Activated CD8-positive, alpha-beta memory T cell treated with anti-CD3 and anti-CD28 coated beads, Interleukin-2, amount 10 ng/mL, durations not matched to agents 7 days and 5 days (primary cell): ENCODE measurements at places on chromosomes 6 and 20. TPM values are rescaled to one million over a fixed set of nuclear protein-coding genes. Genes with fewer than 3 reads are reported as not detected.

GRCh38 chr20:63158352-63158751 lies 57.6 kb downstream of the YTHDF1 start:
- no peak overlapping the region for H3K27ac ChIP-seq
- H3K4me3 ChIP-seq: no peak overlapping the region
- no peaks in the 10 kb centered on the region for H3K36me3 ChIP-seq
- H3K4me1 ChIP-seq: no peaks in the 10 kb centered on the region
- H3K27me3 ChIP-seq: peaks cover 6% of the 10 kb centered on the region

GRCh38 chr20:45998337-45998736 lies 10.4 kb upstream of the MMP9 start:
- H3K27ac ChIP-seq: no peak overlapping the region
- H3K27me3 ChIP-seq: peaks cover 19% of the 10 kb centered on the region
- no peak overlapping the region for H3K4me3 ChIP-seq
- DNase-seq: no peak

MLIP gene
- total RNA-seq: not detected

PTK6 gene
- total RNA-seq: 0.53 TPM

- DNase-seq: no peak
- H3K4me1 ChIP-seq: no peaks in the 10 kb centered on the region
- no peaks in the 10 kb centered on the region for H3K27me3 ChIP-seq
Measured at GRCh38 chr6:139841794-139842215, 467.4 kb upstream of the CITED2 start.

DNA sequence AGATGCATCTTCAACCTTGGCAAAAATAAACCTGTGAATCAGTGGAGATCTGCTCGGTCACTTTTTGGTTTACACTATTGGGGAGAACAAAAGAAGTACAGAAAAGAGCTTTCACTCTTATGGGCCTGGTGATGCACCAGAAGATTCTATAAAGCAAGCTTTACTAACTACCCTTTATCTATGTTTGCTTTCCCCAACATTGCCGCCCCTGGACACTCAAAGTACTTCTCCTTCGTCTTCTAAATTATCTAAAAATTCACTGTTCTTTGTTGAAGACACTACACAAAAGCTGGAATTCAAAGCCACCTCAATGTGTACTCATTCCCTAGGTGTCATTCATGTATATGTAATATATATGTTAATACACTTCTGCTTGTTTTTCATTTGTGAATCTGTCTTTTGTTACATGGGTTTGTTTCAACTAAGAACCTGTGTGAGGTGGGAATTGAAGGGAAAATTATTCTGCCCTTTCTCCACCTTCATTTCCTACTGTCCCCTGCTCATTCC lies 97.9 kb upstream of the BTN3A2 start:
- H3K4me3 ChIP-seq: no peak overlapping the region
- H3K4me1 ChIP-seq: peaks cover 26% of the 10 kb centered on the region

DNA sequence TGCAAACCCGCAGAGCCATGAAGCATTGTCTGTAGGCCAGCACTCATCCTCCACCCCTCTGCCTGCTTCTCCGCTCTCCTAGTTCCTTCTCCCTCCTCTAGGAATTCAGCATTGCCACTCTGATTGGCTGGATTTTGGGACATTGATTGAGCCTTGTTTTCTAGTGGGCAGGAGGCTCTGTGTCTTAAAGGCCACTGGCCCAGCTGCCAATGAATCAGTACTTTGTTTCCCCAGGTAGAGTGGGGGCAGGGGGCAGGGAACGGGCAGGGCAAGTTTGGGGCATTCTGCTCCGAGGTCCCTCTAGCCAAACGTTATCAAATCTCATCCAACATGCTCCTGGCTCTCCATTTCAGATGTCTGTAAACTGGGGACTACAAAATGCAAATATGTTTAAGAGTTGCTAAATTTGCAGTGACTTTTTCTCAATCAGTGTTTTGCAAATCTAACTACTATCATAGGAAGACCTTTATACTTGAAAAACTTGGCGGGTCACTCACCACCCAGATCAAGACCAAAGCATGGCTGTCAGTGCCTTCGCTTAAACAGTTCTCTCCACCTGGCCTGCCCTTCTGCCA lies 10.4 kb upstream of the BPI start:
- no peak overlapping the region for H3K4me3 ChIP-seq
- H3K27ac ChIP-seq: no peak overlapping the region
- DNase-seq: no peak
- peaks cover 14% of the 10 kb centered on the region for H3K27me3 ChIP-seq
- no peaks in the 10 kb centered on the region for H3K36me3 ChIP-seq

- no peak overlapping the region for H3K27ac ChIP-seq
- H3K4me1 ChIP-seq: peaks cover 4% of the 10 kb centered on the region
- DNase-seq: no peak
- peaks cover 2% of the 10 kb centered on the region for H3K36me3 ChIP-seq
- no peak overlapping the region for H3K4me3 ChIP-seq
Measured at GRCh38 chr20:63280929-63281545, 8.4 kb downstream of the ARFGAP1 start.

- H3K4me1 ChIP-seq: peaks cover 77% of the 10 kb centered on the region
- peaks cover 77% of the 10 kb centered on the region for H3K36me3 ChIP-seq
- peak; percentile 98 for DNase-seq
- peak within 1 kb of the TSS; percentile 95 for H3K27ac ChIP-seq
- H3K27me3 ChIP-seq: no peaks in the 10 kb centered on the region
- H3K4me3 ChIP-seq: peak within 1 kb of the TSS; percentile 94
Measured at GRCh38 chr6:32838114-32838958, at the start of gene TAP2. Gene TAP2 (minus strand): TSS chr6:32838739. CDS start chr6:32838233, 506 bp downstream.

LY6G6D gene
- total RNA-seq: not detected

GRCh38 chr20:44583157-44583556 lies 778 bp downstream of the PKIG start:
- no peak overlapping the region for H3K4me3 ChIP-seq
- H3K36me3 ChIP-seq: no peaks in the 10 kb centered on the region
- DNase-seq: no peak
- peaks cover 7% of the 10 kb centered on the region for H3K27me3 ChIP-seq
- no peak overlapping the region for H3K27ac ChIP-seq

DNA sequence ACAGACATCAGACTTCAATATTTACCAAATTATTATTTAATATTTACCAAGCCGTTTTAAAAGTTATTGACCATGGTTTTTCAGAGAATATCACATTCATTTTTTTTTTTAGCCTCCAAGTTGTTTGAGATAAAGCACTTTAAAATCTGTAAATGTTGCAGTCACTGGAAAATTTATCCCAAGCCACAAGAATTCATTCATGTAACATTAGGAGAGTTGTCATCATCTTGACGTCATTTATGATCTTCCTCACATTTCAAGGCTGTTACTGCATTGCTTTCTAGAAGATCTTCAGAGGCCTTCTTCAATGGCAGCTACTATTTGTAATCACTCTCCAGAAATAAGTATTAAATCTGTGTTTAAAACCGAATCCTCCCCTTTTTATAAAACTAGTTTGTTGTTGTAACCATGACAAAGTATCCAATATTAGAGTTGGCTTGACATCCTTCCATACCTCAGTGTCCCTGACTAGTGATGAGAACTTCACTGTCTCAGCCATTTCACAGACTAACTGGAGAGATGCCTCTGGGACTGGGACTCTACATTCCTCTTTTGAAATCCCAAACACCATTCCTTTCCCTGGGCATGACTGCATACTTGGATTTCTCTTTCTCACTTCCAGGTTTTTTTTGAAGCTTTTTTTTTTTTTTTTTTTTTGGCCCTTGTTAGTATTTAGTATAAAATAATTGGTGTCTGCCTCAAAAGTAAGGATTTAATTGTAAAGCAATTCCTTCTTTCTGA lies 100.1 kb downstream of the ZFAND3 start:
- peaks cover 8% of the 10 kb centered on the region for H3K4me1 ChIP-seq
- H3K27me3 ChIP-seq: no peaks in the 10 kb centered on the region
- H3K4me3 ChIP-seq: no peak overlapping the region

GRCh38 chr20:48657426-48658197 lies 170.2 kb downstream of the PREX1 start:
- H3K27me3 ChIP-seq: no peaks in the 10 kb centered on the region
- H3K4me3 ChIP-seq: no peak overlapping the region
- DNase-seq: peak; percentile 75
- peak overlapping the region; percentile 27 for H3K27ac ChIP-seq
- peaks cover 12% of the 10 kb centered on the region for H3K4me1 ChIP-seq
- H3K36me3 ChIP-seq: peaks cover 58% of the 10 kb centered on the region

CDSN gene
- not detected for total RNA-seq

DNA sequence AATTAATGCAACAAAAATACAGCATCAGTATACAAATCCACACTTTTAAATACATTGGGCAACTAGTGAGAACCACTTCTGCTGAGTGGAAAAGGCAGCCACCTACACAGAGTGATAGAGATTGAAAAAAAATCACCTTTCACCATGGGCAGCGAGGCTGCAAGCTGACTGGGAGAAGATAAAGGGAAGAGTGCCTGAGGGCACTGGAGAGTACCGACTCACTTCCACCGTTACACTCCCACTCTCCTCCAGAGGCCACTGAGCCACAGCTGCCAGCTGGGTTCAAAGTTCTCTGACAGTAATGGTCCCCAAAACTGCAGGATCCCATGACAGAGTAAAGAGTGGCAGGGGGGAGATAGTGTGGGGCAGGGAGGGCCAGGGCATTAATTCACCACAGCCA lies 24.1 kb downstream of the PXT1 start:
- DNase-seq: no peak
- H3K36me3 ChIP-seq: no peaks in the 10 kb centered on the region
- peaks cover 7% of the 10 kb centered on the region for H3K27me3 ChIP-seq
- H3K27ac ChIP-seq: no peak overlapping the region
- peaks cover 11% of the 10 kb centered on the region for H3K4me1 ChIP-seq

- H3K27ac ChIP-seq: no peak overlapping the region
- H3K27me3 ChIP-seq: no peaks in the 10 kb centered on the region
- H3K4me1 ChIP-seq: peaks cover 31% of the 10 kb centered on the region
- H3K36me3 ChIP-seq: peaks cover 2% of the 10 kb centered on the region
- no peak overlapping the region for H3K4me3 ChIP-seq
Measured at GRCh38 chr20:59125836-59126235, 37.8 kb upstream of the ZNF831 start.

DNA sequence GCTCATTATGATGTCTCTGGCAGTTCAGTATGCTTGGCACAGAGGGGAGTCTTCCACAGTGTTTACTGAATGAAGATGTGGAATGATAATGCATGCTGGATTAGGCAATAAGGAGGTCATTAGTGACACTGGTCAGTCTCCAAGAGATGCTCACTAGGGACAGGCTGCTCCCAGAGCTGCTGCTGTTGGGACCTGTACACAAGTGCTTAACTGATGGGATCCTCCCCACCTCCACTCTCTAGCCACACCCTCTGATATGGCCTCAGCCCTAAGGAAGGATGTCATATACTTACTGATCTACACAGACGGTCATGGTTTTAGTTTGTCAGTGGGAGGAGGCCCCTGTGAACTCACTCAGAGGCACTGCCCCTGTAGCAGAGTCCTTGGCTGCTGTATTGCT lies 73.4 kb downstream of the MYB start:
- no peak overlapping the region for H3K4me3 ChIP-seq
- H3K4me1 ChIP-seq: peaks cover 2% of the 10 kb centered on the region
- H3K27me3 ChIP-seq: peaks cover 2% of the 10 kb centered on the region
- no peak overlapping the region for H3K27ac ChIP-seq

- H3K36me3 ChIP-seq: no peaks in the 10 kb centered on the region
- no peak overlapping the region for H3K4me3 ChIP-seq
- no peak overlapping the region for H3K27ac ChIP-seq
- DNase-seq: no peak
- H3K27me3 ChIP-seq: no peaks in the 10 kb centered on the region
- no peaks in the 10 kb centered on the region for H3K4me1 ChIP-seq
Measured at GRCh38 chr6:163218361-163218894, 196.1 kb upstream of the QKI start.

KIAA1586 gene
- total RNA-seq: 14.1 TPM

DNA sequence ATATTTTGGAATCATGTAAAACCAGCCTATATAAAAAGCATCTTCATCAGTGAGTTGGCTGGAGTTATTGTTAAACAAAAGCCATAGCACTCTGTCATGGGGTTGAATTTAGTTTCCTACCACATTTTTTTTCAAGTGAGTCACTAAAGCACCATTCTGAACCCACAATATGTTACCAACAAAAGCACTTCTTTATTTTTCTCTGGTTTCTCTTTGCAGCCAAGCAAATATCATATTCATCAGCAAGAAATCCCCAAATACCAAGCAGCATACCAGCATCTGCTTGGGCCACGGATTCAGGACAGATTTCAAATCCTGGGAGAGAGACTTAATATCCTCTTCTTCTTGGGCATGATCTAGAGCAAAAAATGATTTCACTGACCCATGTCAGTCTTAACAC lies 441.4 kb downstream of the BCKDHB start:
- H3K36me3 ChIP-seq: no peaks in the 10 kb centered on the region
- H3K4me1 ChIP-seq: peaks cover 8% of the 10 kb centered on the region
- DNase-seq: no peak

CCN6 gene
- not detected for total RNA-seq

- no peaks in the 10 kb centered on the region for H3K27me3 ChIP-seq
- no peak overlapping the region for H3K4me3 ChIP-seq
- no peak for DNase-seq
- H3K4me1 ChIP-seq: no peaks in the 10 kb centered on the region
- H3K27ac ChIP-seq: no peak overlapping the region
- no peaks in the 10 kb centered on the region for H3K36me3 ChIP-seq
Measured at GRCh38 chr6:56079751-56080540, 167.4 kb downstream of the COL21A1 start.

- no peak for DNase-seq
- no peak overlapping the region for H3K27ac ChIP-seq
- H3K4me1 ChIP-seq: peaks cover 5% of the 10 kb centered on the region
- no peaks in the 10 kb centered on the region for H3K36me3 ChIP-seq
- peaks cover 14% of the 10 kb centered on the region for H3K27me3 ChIP-seq
- H3K4me3 ChIP-seq: no peak overlapping the region
Measured at GRCh38 chr6:40848868-40849514, 190.0 kb downstream of the UNC5CL start.

DNA sequence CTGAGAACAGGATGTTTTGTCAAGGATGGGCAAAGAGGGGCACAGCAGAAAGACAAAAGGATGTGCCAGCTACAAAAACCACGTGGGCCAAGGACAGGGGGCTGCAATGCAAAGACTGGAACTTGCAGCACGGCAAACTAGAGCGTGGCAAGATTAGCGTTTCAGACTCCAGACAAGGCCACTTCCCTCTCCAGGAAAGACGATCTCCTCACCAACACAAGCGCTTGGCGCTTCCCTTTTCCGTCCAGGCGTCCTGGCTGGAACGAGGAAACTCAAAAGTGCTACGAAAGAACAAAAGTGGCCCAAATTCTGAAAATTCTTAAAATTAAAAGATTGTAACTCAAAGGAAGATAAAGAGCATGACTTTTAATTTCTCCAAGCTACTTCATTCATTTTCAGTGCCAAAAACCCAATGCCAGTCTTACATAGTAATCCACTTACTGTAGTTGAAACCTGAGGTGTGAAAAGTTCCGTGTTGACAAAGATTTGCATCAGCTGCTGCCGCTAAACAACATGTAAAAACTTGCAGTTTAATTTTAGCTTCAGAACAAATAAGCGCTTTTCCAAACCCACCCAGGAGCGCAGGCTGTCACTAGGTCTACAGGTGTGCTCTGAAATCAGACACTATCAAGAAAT lies 207.1 kb upstream of the RREB1 start:
- H3K27me3 ChIP-seq: peaks cover 53% of the 10 kb centered on the region
- DNase-seq: no peak
- H3K4me3 ChIP-seq: no peak overlapping the region

ADGB gene
- not detected for total RNA-seq

- DNase-seq: no peak
- H3K27me3 ChIP-seq: no peaks in the 10 kb centered on the region
- H3K4me1 ChIP-seq: peaks cover 43% of the 10 kb centered on the region
- peak overlapping the region; percentile 3 for H3K27ac ChIP-seq
- H3K4me3 ChIP-seq: no peak overlapping the region
- H3K36me3 ChIP-seq: peaks cover 31% of the 10 kb centered on the region
Measured at GRCh38 chr6:24960991-24961475, 25.3 kb upstream of the RIPOR2 start.

- H3K27me3 ChIP-seq: no peaks in the 10 kb centered on the region
- DNase-seq: no peak
- H3K27ac ChIP-seq: peak overlapping the region; percentile 91
- peaks cover 2% of the 10 kb centered on the region for H3K36me3 ChIP-seq
- peaks cover 34% of the 10 kb centered on the region for H3K4me1 ChIP-seq
- H3K4me3 ChIP-seq: peak overlapping the region; percentile 67
Measured at GRCh38 chr6:35668744-35669450, 19.8 kb downstream of the FKBP5 start.
